Caki2 (cell line): ENCODE measurements at places on chromosomes 3 and 15. TPM values are rescaled to one million over a fixed set of nuclear protein-coding genes. Genes with fewer than 3 reads are reported as not detected.

The CASR gene
- not detected in 2 replicates for total RNA-seq

The ASB14 gene
- not detected in 2 replicates for total RNA-seq

The SIDT1 gene
- not detected in 2 replicates for total RNA-seq

- no peak for DNase-seq
Observed at GRCh38 chr3:127220497-127220896, 27.6 kb downstream of the PRR23E start.

The CHL1 gene
- 2.0 and 7.3 TPM in 2 replicates for total RNA-seq
